Right ventricle myocardium superior (tissue), 1 donor: ENCODE measurements at places on chromosomes 2 and 18. TPM values are rescaled to one million over a fixed set of nuclear protein-coding genes. Genes with fewer than 3 reads are reported as not detected.

GRCh38 chr2:99881901-99882591 is 260.3 kb downstream of the AFF3 start:
- no peak for DNase-seq

DNA sequence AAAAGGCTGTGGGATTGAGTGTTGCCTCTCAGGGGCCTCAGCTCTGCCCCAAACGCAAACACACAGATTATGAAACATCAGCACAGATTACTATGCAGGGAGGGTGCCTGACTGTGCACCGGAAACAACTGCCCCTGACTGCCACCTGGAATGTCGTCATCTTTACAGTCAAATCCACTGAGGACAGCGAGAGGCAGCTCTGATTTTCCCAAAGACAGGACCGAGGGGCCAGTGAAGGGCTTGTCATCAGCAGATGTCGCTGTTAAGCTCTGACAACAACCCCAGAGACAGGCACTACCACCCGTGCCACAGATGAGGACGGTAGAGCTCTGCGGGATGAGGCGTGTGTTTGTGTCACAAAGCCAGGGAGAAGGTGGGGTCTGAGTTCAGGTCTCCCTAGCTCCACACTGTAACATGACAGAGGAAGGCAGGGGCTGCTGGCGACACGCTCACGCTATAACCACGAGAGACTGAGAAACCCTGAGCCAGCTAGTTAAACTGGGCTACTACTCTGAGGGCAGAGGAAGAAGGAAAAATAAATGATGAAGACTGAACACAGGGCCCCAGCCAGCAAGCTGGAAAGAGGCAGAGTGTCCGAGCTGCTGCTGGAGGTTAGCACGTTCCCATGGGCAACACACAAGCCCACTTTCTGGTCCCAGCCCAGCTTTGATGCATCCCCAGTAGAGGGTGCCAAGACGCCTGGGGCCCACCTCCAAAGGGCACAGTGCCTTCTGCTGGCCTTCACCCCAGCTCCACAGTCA is 47.0 kb downstream of the PARD6G start:
- DNase-seq = no peak

GRCh38 chr2:61707984-61708852 is 145.6 kb downstream of the FAM161A start:
- DNase-seq = no peak

- no peak for DNase-seq
These were observed 41.0 kb upstream of the DOCK10 start for GRCh38 chr2:225083276-225083675.

The WNT10A gene
- total RNA-seq = not detected

- DNase-seq = no peak
These were observed 148.8 kb downstream of the SMAD7 start for GRCh38 chr18:48801728-48802542.

DNA sequence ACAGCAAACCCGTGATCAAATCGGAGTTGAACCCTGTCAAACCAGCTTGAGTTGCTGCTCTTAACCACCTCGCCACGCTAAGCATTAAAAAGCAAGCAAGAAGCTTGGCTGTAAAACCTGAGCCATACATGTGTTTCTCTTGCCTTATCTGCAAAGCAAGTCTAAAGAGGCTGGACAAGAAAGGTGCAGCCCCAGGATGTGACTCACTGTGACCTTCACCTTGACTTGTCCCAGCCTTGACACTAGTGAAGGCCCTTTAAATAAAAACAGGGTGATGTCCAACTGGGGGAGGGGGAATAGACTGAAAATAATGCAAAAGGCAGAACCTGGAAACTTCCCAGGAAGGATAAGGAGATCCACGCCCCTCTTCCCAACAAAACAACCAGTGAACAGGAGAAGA is 127.6 kb upstream of the NPAS2 start:
- no peak for DNase-seq

The ZNF396 gene
- total RNA-seq = 0.48 TPM

DNA sequence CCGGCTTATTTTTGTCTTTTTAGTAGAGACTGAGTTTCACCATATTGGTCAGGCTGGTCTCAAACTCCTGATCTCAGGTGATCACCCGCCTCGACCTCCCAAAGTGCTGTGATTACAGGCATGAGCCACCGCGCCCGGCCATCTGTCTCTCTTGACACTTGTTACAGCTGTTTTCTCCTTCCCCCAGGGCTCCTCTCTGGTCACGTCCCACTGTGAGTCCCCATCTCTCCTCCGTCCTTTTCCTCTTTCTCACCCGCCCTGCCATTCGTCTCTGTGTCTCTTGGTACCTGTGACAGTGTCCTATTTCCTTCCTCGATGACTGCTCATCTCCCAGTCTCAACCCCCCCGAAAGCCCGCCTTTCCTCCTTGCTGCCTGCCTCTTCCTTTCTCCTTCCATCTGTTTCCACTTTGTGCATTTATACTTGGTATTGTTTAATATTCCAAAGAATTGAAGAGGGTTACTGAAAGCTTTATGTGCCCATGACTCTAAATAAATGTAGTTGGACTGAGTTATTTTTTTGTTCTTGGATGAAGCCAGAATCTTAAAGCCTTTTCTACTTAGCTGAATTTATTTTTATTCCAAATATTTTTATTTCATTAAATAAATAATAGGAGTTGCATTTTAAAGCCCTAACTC is 241.5 kb downstream of the SH3RF3 start:
- DNase-seq = no peak

- DNase-seq = no peak
These were observed 215.8 kb downstream of the KCNS3 start for GRCh38 chr2:18094277-18094676.
